8988T (cell line): ENCODE measurements at places on chromosomes 2 and 18.

- no peak for DNase-seq
Observed at GRCh38 chr2:8441986-8442385, 239.9 kb upstream of the ID2 start.

GRCh38 chr2:150860301-150860700 lies 372.8 kb upstream of the RND3 start:
- DNase-seq, result no peak

DNA sequence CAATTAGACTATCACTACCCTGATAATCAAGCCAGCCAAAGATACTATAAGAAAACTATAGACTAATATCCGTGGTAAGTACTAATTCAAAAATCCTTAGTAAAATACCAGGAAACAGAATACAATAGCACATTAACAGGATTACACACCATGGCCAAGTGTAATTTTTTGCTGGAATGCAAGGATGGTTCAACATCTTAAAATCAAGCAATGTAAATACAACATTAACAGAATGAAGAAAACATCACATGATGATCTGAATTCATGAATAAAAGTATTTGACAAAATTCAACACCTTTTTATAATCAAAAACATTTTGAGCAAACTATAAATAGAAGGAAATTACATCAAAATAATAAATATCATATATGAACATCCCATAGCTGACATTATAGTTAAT lies 350.7 kb upstream of the LRRTM1 start:
- DNase-seq, result no peak

GRCh38 chr2:46086578-46087070 lies 210.6 kb upstream of the EPAS1 start:
- DNase-seq, result no peak

DNA sequence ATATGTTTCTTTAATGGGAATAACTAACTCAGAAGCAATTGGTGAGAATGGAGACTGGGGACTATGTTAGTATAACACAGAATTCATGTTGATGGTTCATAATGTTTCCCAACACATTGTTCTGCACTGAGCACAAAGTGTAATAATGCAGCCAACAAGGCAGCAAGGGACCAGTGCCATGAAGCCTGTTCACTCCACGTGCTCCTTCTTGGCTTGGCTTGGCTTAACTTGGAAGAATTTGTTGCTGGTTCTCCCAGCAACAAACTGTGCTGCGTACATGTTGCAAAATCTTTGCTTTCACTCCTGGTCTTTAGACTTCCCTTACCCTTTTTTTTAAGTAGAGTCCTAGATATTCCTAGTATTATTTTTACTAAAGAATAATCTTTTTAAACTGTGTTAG lies 129.7 kb downstream of the MAP3K20 start:
- no peak for DNase-seq

GRCh38 chr2:85718009-85718391 lies 23.8 kb downstream of the GNLY start:
- no peak for DNase-seq

DNA sequence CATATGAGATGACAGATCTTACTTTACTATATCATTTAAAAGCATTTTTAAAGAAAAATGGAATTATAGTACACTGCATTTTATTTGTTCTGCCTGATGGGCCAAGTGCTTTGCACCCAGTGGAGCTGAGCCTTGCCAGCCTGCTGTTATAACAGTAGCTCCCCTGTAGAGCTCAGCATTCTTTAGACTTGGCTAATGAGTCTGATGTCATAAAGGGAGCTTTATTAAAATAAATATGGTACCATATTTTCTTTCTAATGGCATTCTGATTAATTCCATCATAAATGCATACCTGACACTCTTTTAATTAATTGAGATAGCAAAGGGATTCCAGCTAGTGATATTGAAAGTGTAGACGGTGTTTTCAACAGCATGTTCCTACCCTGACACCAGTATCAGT lies 40.7 kb downstream of the PARD3B start:
- DNase-seq, result no peak
